ENCODE measurements at places on chromosomes 16 and 17. TPM values are rescaled to one million over a fixed set of nuclear protein-coding genes. Genes with fewer than 3 reads are reported as not detected.

RFFL gene
- total RNA-seq, result 11.4 TPM

GRCh38 chr17:77723909-77724875 is 234.3 kb upstream of the TNRC6C start:
- peaks cover 28% of the 10 kb centered on the region for H3K4me1 ChIP-seq
- no peak overlapping the region for H3K27ac ChIP-seq
- no peaks in the 10 kb centered on the region for H3K36me3 ChIP-seq
- no peak overlapping the region for H3K4me3 ChIP-seq
- DNase-seq, result no peak

- no peak overlapping the region for H3K4me3 ChIP-seq
- H3K4me1 ChIP-seq, result peaks cover 9% of the 10 kb centered on the region
- DNase-seq, result no peak
- no peak overlapping the region for H3K27ac ChIP-seq
Measured at GRCh38 chr17:34370997-34371395, 8.0 kb upstream of the CCL1 start.

GRCh38 chr17:42833767-42834422 is 698 bp downstream of the PSME3 start:
- no peaks in the 10 kb centered on the region for H3K36me3 ChIP-seq
- no peaks in the 10 kb centered on the region for H3K27me3 ChIP-seq
- H3K4me1 ChIP-seq, result no peaks in the 10 kb centered on the region
- H3K27ac ChIP-seq, result peak overlapping the region; percentile 90
- H3K4me3 ChIP-seq, result peak overlapping the region; percentile 73

REXO5 gene
- total RNA-seq, result 5.7 TPM

CCL4 gene
- total RNA-seq, result not detected

SLC16A6 gene
- not detected for total RNA-seq

CACNG3 gene
- not detected for total RNA-seq

DNA sequence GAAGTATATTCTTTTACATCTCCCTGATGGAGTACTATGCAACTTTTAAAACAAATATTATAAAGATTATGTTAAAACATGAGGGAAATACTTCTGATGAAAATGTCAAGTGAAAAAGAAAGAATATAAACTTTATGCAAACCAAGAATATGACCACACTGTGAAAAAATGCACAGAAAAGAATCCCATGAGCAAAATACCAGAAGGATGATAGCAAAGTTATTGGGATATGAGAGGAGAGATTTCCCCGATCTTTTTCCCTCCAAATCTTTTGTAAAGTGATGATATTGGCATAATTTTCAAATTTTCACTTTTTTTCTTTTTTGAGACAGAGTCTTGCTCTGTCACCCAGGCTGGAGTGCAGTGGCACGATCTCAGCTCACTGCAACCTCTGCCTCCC is 36.6 kb upstream of the SMURF2 start:
- H3K27ac ChIP-seq, result no peak overlapping the region
- DNase-seq, result no peak
- no peak overlapping the region for H3K4me3 ChIP-seq
